H54 (cell line): ENCODE measurements at places on chromosomes 7 and 10.

DNA sequence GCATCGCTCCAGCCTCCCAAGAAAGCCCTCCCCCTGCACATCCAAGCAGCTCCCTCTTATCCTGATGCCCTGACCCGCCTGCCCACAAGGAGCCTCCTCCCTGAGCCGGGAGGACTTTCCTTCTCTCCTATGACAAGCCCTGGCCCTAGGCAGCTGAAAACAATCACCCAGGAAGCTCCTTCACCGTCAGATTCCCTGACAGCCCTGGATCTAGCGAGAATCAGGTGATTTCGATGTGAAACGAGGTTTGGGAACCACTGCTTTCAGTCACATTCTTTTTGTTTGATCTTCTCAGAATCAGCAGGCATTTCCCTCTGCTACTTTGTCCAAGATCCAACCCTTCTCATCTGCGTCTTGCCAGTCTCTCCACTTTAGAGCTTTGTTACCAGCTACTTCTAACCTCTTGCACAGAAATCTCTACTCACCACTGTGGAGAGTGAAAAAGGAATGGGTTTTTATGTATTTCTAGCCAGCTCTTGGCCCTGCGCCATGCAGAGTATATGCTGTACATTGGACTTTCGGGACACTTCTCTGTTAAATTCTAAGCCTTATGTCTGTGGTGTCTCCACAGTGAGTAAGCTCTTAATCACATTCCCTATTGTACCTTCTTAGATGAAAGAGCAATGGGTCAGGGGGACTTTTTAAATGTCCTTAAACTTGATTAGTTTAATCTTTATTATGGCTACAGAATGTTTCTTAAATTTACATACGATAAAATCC is 253.2 kb upstream of the C7orf33 start:
- no peak for DNase-seq

DNA sequence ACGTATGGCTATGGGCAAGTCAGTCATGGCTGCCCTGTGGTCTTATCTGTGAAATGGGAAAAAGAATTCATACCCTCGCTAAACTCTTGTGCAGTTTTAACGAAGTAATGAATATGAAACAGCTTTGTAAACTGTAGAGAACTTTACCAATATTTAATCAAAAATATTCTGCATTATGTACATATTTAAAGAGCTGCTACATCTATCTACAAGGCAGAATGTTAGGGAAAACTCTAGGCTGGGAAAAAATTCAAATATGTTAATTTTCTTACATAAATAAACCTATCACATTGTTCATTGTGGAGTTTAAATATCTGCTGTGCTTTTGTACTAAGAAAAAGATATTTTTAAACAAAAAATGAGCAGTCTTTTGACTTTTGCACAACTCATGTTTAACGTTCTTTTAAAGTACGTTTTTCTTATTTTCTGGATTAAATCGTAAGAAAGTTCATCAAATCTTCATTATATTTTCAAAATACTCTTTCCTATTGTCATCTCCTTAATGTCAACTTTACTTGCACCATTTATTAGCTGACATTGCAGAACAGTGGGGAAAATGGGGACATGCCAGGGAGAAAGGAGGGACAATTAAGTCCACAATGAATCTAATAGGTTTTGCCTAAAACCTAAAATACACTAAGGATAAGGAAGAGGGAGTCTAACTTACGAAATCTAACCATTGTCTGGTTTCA is 57.5 kb downstream of the ICA1 start:
- DNase-seq, result no peak

DNA sequence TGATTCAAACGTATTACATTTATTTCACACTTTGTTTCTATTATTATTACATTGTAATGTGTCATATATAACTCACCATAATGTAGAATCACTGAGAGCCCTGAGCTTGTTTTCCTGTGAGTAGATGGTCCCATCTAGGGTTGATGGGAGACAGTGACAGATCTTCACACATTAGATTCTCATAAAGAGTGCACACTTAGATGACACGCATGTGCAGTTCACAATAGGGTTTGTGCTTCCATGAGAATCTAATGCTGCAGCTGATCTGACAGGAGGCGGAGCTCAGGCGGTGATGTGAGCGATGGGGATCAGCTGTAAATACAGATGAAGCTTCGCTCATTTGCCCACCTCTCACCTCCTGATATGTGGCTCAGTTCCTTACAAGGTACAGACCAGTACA is 36.1 kb downstream of the BMPER start:
- DNase-seq, result no peak

DNA sequence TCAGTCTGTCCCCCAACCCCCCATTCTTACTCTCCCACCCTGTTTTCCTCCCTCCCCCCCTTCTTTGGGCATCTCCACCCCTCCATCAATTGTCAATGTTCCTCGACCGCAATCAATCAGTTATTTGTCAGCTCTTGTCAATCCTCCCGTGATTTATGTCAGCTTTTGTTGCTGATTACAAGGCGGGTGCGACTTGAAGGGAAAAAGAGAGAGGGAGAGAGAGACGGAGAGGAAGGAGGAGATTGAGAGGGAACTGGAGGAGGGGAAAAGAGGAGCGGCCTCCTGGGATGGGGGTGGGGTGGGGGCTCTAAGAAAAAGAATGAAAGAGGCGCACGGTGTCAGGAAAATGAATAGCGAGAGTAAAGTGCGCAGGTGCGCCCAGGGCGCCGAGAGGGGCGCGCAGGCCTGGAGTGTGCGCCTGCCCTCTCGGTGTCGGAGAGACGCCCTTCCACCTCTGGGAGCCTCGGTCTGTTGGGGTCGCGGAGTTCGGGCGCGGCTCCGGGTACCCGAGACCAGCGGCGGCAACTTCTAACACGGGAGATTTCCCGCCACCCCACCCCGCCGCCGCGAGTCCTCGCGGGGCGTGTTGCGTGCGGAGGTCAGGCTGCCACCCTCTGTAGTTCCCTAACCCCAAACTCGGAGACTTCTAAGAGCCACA is 1.1 kb upstream of the ZNF503 start:
- peak; percentile 69 for DNase-seq

DNA sequence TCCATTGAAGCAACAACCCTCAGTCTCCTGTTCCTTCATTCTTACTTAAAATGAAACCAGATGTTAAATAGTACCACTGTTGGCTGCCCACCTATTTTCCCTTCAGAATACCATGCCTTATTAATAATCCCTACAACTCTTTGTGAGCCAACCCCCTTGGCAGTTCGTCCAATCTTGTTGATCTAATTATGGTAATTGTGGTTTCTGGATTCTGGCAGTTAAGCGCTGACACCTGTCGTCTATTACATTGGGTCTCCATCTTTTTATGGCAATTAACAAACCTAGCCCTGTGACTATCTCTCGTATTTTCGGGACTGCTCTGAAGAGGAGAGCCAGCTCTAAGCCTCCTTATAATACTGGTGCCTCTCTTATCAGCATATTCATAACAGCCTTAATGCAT is 432.0 kb downstream of the ATRNL1 start:
- DNase-seq, result no peak

- no peak for DNase-seq
Observed at GRCh38 chr10:113239566-113240350, 289.7 kb downstream of the TCF7L2 start.

GRCh38 chr7:107017965-107018719 is 26.4 kb upstream of the PRKAR2B start:
- DNase-seq, result no peak

- DNase-seq, result no peak
Observed at GRCh38 chr7:112263519-112263918, 57.0 kb downstream of the ZNF277 start.

- no peak for DNase-seq
Observed at GRCh38 chr7:108164342-108164741, 34.2 kb upstream of the LAMB4 start.

- DNase-seq, result no peak
Observed at GRCh38 chr7:42133321-42133720, 103.7 kb downstream of the GLI3 start.

DNA sequence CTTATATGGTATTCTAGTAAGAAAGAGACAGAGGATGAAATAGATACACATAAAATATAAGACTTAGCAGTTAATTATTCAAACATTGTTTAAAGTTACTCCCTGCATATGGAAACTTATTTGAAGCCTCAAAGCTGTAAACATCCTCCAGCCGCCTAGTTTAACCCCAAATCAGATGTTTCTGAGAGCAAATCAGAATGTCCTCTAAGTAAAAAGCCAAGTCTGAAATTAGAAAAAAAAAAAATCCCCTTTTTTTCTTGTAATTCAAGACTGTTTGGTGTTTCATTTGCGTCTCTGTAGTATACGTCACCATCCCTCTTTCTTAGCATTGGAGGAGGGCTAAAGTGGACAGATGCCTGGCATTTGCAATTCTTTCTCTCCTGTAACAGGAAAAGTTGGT is 46.4 kb downstream of the TMEM26 start:
- no peak for DNase-seq

DNA sequence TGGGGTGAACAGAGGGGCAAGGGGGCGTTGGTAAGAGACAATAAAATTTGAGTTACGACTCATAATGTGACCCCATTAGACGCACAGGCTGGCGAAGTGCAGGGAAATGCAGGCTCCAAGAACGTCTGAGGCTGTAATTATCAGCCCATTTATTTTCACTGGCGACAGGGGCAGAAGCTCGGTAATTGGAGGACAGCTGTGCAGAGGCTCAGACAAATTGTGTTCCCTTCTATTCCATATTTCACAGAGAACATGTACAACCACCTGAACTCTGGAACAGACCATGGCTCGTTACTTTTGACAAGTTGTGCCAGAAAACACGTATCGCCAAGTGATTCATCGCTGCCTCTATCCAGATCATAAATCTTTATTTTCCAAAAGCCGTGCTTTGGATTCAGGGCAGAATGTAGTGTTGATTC is 137.3 kb upstream of the FRMD4A start:
- no peak for DNase-seq

DNA sequence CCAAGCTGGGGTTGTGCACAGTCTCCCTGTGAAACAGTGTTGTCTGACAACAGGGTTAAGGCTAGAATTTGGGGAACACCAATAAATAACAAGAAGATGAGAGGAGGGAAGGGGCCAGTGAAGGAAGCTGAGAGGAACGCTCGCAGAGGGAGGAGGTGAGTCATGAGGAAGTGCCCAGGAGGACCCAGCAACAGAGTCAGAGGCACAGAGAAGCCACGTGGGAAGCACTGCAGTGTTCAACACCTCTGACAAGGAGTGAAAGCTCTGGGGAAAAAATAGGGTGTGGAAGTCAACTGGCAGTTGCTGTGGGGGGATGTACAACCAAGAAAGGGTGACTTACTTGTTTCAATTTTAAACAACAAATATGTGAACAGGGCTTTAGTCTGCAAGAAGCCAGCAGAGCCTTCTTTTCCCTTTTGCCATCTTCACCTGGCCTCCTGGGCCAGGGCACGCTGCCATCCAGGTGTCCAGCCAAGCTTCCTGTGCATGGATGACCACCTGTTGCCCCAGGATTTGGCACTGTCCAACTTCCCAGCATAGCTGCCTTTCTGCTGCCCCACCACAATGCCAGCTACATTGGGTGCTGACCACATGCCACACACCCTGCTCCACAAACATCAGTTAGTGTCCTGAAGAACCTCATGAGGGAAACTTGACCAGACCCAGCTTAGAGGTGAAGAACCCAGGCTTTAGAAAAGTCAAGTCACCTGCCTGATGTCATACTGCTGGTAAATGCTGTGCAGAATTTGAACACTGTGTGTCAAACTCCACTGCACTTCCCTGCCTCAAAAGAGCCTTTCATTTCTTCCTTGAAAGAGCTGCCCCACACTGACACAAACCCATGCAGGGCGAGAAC is 69.6 kb downstream of the ATXN7L1 start:
- peak; percentile 75 for DNase-seq

DNA sequence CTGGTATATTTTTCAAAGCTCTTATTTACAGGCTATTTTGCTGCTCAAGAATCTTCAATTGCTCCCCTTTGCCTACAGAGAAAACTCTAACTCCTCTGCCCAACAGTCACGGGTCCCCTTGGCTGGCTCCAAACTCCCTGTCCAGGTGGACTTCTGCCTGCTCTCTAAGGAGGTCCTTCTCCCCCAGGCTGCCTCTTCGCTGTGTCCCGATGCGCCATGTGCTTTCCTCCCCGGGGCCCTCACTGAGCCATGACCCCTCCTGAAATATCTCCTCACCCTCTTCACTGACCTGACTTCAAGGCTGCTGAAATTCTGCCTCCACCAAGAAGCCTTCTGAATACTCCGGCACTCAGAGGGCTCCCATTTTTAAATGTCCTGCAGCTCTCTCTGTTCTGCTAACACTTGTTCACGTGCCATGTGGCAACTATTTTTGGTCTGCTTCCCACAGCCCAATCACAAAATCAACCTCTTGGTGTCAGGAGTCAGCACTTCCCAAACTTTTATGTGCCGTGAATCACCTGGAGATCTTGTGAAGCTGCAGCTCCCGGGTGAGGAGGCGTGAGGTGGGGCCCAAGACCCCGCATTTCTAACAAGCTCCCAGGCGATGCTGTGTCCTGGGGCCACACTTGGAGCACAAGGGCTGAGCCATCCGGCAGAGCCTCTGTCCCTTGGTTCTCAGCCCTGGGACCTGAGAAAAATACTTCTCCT is 85.7 kb upstream of the COL13A1 start:
- no peak for DNase-seq

DNA sequence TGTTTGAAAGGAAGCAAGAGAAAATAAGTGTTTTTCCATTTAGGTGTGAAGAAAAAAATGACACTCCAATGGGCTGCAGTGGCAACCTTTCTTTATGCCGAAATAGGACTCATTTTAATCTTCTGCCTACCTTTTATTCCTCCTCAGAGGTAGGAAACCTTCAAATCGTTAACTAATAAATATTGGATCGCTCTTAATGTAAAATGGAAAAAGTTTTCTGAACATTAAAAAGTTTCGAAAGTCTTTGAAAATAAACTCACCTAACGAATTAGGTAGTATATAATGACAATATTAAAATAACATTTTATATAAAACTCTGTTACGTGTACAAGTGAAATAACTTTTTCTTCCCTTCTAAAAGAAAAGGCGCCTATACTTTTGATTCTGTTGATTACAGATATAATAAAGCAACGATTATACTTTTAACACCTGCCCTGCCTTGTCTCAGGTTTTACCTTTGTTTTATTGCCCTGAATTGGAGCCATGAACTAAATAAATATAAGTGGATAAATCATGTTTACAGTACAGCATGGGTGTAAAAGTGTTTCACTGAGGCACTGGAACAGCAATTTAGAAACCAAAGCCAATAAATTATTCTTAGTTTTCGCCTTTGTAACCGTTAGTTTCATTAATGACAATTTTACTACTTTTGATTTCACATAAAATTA is 804 bp downstream of the BCAP29 start:
- no peak for DNase-seq

DNA sequence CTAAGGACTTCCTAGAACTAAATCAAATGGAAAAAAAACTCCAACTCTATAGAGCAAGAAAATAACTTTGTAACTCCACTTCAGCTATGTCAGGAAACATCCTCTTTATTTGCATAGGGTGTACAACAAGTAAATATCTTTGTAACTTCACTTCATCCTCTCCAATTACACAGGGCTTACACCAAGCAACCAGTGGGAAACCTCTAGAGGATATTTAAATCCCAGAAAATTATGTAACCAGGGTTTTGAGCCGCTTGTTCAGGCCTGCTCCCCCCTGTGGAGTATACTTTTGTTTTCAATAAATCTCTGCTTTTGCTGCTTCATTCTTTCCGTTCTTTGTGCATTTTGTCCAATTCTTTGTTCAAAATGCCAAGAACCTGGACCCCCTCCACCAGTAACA is 22.2 kb downstream of the LIPJ start:
- no peak for DNase-seq
